ENCODE measurements at places on chromosomes 3 and 15.

DNA sequence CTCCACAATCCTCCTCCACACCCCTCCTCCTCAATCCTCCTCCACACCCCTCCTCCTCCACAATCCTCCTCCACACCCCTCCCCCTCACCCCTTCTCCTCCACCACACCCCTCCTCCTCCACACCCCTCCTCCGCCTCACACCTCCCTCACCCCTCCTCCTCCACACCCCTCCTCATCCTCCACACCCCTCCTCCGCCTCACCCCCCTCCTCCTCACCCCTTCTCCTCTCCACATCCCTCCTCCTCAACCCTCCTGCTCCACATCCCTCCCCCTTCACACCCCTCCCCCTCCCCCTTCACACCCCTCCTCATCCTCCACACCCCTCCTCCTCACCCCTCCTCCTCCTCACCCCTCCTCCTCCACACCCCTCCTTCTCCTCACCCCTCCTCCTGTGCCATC is 69.8 kb upstream of the BLM start:
- DNase-seq = no peak

DNA sequence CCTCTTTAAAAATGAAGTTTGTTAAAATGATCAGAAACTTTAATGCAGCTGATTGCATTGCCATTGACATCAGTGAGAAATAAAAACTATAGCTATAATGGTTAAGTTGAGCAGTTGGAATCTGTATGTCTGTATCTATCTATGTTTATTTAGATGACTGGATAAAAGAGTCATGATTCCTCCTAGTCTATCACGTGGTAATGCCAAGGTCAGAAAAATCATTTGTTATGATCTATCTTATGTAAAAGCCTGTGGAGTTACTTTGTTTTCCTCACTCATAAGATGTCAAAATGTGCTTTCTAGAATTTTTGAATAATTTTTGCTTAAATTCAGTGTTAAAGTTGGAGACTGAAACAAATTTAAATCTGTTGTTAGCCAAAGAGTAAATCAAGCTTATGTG is 63.3 kb downstream of the MBNL1 start:
- no peak for DNase-seq

- no peak for DNase-seq
These were observed 96.6 kb upstream of the GMNC start for GRCh38 chr3:190959077-190959476.

DNA sequence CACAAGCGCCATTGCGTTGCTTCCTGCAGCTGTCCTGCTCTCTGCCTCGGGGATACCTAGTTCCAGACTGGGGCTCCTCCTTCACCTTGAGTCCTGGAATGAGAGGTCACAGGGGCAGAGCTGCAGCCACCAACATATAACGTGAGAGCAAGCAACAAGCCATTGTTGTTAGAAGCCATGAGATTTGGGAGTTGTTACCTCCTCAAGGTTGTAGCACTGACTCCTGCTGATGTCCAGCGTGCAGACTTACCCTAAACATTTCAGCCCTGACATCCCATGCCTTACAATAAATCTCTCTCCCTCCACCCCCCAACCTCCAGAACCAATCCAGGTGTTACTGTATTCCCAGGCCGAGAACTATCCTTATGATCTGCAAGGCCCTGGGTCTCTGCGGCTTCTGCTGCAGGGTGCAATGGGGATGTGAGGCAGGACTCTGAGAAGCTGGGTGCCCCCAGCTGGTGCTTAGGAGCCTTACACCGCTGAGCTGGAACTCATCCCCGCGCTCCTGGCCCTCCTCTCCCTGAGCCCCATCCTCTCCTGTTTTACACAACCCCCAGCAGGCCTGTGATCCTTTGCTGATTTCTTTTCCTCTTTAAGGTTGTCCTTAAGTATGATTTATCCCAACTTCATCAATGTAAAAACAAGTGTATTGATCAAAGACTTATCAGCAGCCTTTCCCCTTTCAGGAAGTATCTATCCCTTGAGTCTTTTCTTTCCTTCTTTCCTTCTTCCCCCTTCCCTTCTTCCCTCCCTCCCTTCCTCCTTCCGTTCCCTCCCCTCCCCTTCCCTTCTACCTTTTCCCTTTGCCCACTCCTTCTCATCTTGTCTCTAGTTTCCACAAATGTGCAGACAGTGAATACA is 84.2 kb upstream of the ABHD2 start:
- peak; percentile 29 for DNase-seq

- DNase-seq = peak; percentile 69
These were observed 847 bp downstream of the WHAMM start for GRCh38 chr15:82810061-82810889.

DNA sequence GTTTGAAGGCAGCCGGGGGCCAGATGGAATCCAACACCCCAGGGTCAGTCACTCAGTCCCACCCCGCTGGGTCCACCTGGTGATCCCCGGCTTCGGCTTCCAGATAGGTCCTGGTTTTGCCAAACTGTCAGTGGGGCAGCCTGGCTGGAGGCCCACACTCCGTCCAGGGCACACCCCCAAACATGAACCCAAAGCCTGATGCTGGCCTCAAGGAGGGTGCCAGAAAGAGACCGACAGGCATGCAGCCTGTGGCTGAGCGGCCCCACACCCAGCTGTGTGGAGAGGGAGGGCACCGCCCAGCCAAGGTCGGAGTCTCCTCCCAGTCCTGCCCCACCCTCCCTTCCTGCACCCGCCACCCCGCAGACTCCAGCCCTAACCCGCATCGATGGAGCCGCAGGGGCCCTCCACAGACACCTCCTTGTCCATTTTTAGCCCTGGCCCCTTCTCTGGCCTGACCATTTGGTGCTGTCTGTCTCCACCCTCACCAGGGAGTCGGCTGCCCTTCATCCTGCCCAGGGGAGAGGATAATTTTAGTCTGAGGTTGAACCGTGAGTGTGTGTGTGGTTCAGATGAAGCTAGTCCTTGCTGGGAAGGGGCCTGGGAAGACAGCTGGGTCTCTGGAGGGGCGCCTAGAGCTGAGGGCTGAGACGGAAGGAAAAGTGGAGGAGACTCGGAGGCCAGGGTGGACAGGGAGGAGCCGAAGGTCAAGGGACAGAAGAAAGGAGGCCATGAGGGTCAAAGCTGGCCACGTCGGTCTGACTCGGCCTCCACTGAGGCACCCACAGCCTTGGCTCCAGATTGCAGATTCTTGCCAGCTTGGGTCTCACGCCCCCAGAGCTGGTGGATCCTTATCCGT is 23.1 kb downstream of the TNK2 start:
- no peak for DNase-seq

- DNase-seq = no peak
These were observed 33.1 kb downstream of the ARMC8 start for GRCh38 chr3:138220242-138220641.

GRCh38 chr3:58176827-58177489 is 33.8 kb downstream of the DNASE1L3 start:
- DNase-seq = no peak

DNA sequence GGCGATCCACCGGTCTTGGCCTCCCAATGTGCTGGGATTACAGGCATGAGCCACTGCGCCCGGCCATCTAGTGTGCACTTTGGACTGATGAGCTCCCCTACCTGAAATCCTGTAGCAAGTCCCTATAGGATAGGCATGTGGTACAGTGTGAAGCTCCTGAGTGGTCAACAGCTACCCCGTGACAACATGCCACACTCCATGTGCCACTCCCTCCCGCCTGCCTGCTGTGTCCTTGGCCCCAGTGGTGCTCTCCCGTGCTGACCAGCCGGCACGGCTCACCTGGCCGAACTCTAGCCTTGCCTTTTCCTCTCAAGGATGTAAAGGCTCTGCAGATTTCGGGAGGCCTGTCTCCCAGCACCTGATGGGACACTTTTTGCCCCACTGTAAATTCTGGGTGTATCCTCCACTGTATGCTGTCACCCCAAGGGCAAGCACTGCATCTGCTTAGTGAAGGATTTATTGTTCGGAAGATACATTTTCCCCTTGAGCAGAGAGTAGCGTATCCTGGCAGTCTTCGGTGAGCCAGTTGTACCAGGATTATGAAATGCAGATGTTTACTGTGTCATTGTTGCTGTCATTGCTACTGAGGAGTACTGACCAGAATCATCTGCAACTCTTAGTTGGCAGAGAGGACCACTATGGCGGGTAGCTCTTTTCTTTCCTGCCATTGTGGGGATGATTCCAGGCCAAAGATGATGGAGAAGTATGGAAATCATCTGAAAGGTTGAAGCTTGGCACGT is 64.7 kb downstream of the IGF1R start:
- DNase-seq = no peak

GRCh38 chr15:75201616-75202250 is at the start of gene C15orf39:
Gene C15orf39, plus strand, starts transcription at chr15:75201882. Its CDS starts 4,167 bp downstream, at chr15:75206049.
- peak; percentile 56 for DNase-seq

DNA sequence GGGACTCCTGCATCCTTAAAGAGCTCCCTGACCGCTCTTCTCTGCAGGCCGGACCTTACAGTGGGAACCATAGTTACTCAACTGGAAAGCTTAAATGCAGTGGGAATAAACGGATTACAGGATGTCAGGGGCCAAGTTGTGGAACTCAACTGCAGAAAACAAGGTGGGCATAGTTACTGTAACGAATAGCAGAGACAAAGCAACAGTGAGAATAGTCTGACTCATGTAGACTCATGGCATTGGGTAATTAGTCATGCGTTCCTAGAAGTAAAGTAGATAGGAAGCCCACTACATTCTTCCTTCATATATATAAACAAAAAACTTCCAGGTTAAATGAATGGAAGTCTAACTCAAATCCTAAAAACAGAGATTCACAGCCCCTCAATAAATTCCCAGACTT is 95.5 kb upstream of the CHRNA7 start:
- DNase-seq = no peak
